Endothelial cell of umbilical vein (primary cell): ENCODE measurements at places on chromosomes 12 and 14. TPM values are rescaled to one million over a fixed set of nuclear protein-coding genes. Genes with fewer than 3 reads are reported as not detected.

Gene RERGL
- not detected in 2 replicates for total RNA-seq

Gene KLRG1
- 2.8 and 4.4 TPM in 2 replicates for total RNA-seq

Gene RNASE3
- not detected in 2 replicates for total RNA-seq

DNA sequence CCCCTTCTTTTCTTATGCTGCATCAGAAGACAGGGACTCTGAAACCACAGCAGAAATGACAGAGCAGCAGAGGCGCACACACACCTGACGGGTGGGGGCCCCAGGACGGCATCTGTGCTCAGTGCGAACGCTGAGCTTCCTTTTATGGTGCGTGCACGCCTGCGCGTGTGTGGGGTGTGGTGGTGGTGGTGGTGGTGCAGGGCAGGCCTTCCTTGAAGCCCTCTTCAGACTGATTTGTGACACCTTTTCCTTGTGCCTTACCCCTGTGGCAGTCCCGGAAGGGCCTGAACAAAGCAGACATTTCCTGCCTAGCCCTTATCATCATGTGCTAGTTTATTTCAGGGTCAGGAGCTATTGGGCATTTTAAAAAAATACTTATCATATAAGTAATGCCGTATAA, 75.7 kb downstream of the TSPAN9 start:
- peak; percentile 73 for DNase-seq

Gene TCL1B
- total RNA-seq: not detected in 2 replicates

DNA sequence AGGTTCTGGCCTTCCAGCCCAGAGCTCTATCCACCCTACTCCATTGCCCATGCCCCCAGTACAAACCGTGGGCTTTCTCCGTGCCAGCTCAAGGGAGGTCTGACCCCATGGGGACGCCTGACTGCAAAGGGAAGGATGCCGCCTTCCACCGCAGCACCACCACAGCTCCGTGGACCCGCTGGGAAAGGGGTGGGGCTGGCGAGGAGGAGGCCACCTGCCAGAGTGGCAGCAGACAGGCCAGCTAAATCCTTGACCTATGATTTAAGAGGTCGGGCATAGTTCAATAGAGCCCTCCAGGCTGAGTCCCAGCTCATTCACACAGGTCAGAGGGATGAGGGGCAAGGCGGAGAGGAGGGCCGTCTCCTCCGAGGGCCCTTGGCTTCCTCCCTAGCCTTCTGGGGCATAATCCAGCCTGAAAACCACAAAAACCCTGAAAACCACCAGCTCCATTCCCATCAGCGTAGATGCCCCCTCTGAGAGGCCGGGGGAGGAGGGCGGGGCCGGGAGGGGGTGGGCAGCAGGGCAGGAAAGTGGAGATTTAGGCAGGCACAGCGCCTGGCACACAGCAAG, 14.9 kb upstream of the FIGNL2 start:
- no peak for DNase-seq

Gene TMEM132C
- not detected in 2 replicates for total RNA-seq

GRCh38 chr12:115355301-115355700, 671.3 kb upstream of the TBX3 start:
- DNase-seq: no peak

Gene ARHGAP9
- total RNA-seq: 0.38 TPM in 1 of 2 replicates, not detected in the other

Gene NAV3
- total RNA-seq: 37.8 and 40.1 TPM in 2 replicates

Gene SLC2A14
- 1.5 TPM in 1 of 2 replicates, not detected in the other for total RNA-seq

Gene PLEKHH1
- total RNA-seq: 0.35 and 0.71 TPM in 2 replicates

Gene SMCO2
- total RNA-seq: 0.49 and 1.2 TPM in 2 replicates

Gene NEUROD4
- not detected in 2 replicates for total RNA-seq

GRCh38 chr12:99334285-99335056, 313.1 kb upstream of the GARIN6 start:
- DNase-seq: no peak

DNA sequence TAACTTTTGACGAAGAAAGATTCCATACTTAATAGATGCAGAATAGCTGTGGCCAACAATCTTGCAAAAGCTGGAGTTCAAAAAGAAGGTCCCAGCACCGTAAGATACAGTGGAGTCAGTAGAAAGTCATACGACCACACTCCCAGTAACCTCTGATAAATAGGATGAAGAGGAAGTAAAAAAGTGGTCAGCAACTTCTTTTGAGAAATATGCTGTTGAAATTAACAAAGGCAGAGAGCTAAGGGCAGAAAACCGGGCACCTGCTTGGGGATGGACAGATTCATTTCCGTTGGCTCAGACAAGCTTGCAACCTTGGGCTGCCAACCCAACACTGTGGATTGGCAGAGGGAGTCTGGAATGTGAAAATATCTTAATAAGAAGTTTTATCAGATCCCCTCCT, 40.0 kb downstream of the BTG1 start:
- DNase-seq: no peak

Gene GOLGA3
- total RNA-seq: 83.4 and 86.0 TPM in 2 replicates
